ENCODE measurements at places on chromosomes 1 and 21.
A peak's percentile ranks its signal among the peaks of the same experiment; 100 is the strongest.

GRCh38 chr1:227765261-227766014 is 30.2 kb downstream of the SNAP47 start:
- no peak for DNase-seq

GRCh38 chr1:65063025-65063424 is 85.0 kb upstream of the AK4 start:
- no peak for DNase-seq

GRCh38 chr1:246828818-246829217 is 102.9 kb downstream of the AHCTF1 start:
- DNase-seq = no peak

DNA sequence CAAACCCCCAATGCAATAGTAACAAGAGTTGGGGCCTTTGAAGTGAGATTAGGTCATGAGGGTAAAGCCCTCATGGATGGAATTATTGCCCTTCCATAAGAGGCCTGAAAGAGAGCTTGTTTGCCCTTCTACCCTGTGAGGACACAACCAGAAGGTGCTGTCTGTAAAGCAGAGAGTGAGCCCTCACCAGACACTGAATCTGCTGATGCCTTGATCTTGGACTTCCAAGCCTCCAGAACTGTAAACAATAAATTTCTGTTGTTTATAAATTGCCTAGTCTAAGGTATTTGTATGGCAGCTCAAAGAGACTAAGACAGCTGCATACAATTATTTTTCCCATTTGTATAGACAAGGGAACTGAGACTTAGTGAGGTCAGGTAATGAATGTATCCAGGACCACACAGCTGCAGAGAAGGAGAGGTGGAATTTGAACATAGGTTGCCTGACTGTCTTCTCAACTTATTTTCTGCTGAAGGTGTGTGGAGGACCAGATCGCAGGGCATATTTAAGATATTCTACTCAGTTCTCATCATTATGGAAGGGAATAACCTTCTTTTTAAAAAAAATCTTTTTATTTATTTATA is 18.7 kb downstream of the IL23R start:
- DNase-seq = no peak

DNA sequence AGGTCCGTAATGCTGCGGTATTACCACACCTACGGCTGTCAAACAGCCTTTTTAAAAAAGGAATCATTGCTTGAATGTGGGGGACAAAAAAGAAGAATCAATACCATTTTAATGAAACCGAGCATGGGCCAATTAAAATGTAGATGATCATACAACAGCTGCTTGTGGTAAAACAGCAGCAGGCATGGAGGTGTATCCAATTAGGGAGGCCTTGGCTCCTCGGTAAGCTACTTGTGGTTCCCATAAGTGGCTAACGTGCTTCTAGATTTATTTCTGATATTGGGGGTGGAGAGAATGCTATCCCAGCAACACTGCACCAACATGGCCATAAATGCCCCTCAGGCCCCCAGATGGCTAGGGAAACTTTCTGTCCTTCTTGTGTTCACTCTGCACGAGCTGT is 1.8 kb downstream of the PTPN14 start:
- DNase-seq = no peak

DNA sequence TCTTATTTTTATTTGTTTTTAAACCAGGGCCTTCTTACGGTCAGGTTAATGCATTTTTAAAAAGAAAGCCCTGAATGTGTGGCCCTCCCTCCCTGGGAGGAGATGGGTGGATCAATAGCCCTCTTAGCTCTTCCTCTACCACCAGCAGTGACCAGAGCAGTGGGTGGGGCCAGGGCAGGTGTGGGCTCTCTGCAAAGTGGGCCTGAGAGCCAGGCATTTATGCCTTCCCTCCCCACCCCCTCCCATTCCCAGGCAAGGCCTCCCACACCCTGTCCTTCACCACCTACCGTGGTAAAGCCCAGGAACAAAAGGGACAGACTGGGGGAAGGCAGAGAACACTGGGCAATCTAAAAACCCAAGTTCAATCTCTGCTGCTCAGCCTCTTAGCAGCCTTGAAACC is 63.9 kb downstream of the SSBP3 start:
- DNase-seq = no peak

DNA sequence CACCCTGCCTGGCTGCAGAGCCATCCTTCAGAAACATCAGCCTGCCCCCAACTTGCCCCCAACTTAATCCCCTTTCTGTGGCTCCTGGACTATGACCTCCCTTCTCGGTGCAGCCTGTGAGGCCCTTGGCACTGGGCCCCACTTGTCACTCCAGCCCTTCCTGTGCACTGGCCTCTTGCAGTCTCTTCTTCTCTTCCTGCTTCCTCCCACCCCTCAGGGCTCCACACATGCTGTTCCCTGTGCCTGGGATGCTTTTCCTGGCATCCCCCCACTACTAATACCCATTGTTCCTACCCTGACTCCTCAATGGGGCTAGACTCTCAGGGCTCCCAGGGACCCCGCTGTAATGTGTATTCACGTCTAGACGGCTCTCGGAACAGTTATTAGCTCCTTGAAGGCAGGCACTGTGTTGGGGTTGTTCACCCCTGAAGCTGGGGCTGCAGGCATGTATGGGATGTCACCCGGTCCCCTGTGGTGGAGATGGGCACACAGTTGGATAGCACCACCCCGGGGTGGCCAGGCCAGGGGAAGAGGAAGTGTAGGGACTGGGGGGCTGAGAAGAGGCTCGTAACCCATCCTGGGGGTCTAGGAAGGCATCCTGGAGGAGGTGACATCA is 4.5 kb downstream of the LDLRAD1 start:
- no peak for DNase-seq

DNA sequence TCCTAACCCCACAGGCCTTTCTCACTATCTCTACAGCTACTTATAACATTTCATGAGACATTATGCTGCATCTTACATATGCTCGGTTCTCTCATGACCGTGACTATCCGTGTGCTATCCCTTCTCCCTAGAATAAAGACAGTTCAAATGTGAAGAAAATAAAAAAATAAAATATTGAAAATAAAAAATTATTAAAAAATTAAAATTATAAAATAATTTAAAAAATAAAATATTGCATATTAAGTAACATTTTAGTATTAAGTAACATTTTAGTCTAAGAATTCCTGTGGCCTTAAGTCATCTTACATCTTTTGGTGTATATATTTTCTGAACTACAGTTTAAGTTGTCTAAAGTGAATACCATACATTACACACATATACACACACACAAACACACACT is 415.5 kb downstream of the DPYD start:
- no peak for DNase-seq

GRCh38 chr1:92327794-92328193 is 28.9 kb downstream of the RPAP2 start:
- DNase-seq = no peak

DNA sequence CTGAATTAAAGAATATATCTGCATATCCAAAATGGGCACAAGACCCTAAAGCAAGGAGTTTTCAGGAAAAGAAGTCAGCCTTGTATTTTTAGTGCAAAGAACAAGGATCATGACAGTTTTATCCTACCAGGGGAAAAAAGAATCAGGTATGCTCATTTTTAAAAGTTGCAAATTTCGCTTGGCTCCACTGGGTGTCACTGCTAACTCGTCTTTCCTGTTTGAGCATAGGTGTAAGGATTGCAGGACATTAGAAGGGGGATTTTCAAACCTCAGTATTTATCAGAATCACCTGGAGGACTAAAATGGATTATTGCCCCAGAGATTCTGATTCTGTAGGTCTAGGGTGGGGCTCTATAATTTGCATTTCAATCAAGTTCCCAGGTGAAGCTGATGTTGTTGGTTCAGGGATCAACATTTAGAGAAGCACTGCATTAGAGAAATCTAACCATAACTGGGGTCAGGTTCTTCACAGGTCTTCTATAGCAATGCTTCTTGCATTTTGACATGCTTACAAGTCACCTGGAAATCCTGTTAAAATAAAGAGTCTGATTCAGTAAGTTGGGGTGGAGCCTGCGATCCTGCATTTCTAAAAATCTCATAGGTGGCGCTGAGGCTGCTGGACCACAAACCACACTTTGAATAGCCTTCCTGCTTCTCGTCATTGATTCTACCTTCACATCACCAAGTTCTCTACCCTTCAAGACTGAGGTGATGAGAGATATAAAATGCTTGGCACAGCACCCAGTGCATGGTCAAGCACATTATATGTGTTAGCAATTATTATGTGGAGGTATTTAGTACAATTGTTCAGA is 39.6 kb downstream of the NUF2 start:
- no peak for DNase-seq

DNA sequence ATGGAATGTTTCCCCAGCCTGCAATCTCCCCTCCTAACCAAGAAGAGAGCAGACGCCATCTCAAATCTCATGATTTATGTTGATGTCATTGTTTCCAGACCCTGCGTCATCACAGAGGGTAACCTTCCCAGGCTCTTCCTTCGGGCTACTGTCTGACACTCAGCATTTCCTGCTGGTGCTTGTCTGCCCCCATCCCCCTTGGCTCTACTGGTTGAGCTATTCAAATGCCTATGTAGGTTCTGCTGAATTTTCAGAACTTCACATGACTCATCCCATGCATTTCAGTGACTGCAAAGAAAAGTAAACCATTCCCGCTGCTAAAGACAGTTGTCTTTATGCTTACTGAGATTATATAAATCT is 24.8 kb upstream of the ITPKB start:
- peak; percentile 88 for DNase-seq

DNA sequence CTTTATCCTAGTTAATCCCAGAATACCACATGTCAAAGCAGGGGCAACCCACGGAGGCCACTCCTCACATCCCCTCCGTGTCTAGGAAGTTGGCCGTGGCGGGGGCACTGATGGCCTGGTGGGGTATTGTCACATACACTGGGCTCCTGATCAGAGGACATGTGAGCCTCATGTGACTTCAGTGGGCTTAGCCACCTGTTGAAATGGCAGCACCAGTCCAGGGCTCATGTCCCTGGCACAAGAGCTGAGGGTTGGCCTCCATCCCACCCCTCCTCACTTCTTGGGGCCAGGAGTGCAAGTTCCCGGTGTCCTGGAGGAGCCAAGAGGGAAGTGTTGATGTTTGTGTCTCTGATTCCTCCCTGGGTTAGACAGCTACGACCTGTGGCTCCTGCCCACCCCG is 313.4 kb downstream of the CAMTA1 start:
- DNase-seq = no peak

GRCh38 chr1:187143783-187144182 is 315.0 kb downstream of the PLA2G4A start:
- no peak for DNase-seq

GRCh38 chr1:226641671-226642231 is 93.2 kb downstream of the STUM start:
- no peak for DNase-seq

GRCh38 chr1:27519331-27520258 is 29.6 kb upstream of the WASF2 start:
- DNase-seq = no peak

- DNase-seq = no peak
These were observed 26.4 kb downstream of the MX2 start for GRCh38 chr21:41388259-41388658.

- no peak for DNase-seq
These were observed 175.4 kb downstream of the IGSF21 start for GRCh38 chr1:18282851-18283600.

- peak; percentile 31 for DNase-seq
These were observed 134.3 kb upstream of the ZBTB40 start for GRCh38 chr1:22317231-22317919.

DNA sequence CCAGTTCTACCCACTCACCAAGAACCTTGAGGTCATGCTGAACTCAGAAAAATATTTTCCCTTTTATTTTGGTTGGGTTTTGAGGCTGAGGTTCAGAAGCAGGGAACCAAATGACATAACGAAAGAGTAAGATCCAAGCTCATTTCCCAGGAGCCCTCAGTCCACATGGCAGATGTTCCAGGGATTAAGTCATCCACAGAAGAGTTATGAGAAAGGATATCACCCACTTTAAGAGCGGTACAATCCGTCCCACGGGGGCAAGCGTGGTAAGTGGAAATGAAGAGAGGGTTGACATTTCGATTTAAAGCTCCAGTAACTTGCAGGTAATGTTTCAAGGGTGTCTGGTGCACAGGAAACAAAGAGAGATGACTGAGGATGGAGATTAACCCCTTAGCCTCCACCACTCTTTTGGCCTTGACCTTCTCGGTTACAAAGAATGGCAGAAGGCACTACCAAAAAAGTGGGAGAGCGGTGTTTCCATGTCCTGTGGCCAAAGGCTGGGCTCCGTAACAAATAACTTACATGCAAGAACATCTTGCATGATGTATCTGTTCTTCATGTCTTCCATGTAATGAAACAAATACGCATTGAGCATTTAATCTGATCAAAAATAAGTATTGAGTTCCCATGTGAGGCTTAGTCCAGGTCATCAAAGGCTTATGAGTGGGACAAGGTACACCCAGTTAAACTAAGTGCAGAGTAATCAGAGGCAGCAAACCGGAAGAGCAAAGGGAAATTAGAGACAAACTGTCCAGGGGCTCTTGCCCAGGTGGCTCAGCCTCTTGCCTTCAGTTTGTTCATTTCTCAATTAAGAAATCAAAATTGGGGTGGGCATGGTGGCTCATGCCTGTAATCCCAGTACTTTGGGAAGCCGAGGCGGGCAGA is 241.4 kb downstream of the TOMM20 start:
- DNase-seq = no peak

DNA sequence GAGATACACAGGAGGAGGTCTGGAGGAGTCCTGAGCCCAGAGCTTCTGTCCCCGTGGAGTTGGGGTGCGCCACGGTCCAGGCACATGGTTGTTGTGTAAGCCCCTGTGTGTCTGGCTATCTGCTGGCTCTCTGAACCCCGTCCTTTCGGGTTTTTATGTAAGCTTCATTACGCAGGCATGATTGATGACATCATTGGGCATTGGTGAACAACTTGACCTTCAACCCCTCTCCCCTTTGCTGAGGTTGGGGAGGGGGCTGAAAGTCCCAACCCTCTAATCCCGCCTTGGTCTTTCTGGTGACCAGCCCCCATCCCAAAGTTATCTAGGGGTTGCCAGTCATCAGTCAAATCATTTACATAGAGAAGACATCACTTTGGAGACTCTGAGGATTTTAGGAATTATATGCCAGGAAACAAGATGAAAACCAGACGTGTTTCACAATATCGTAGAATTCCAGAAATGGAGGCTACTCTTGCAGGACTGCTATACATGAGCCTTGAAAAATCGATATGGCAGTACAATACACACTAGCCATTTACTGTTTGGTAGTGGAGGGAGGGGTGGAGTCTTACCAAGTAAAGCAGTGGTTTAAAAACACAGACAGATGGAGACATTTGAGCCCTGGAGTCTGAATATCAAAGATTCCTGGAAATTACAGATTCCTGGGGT is 69.8 kb upstream of the SCAF4 start:
- no peak for DNase-seq

DNA sequence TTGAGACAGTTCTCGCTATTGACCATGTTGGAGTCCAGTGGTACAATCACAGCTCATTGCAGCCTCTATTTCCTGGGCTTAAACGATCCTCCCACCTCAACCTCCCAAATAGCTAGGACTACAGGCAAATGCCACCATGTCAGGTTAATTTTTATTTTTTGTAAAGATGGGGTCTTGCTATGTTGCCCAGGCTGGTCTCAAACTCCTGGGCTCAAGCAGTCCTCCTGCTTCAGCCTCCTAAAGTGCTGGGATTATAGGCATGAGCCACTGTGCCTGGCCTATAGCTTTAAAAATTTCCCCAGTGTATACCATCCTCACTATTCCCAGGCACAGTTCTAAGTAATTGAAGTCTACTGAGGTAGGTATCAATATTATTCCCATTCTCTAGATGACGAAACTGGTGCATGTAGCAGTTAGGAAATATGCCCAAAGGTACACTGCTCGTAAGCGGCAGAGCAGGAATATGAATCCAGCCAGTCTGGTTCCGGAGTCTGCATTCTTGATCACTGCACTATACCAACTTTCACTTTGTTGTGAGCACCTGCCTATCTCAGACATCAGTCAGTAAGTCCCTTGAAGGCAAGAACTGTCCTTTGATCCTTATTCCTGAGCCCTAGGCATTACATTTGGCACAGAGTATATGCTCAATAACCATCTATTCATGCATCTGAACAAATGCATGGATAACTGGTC is 11.5 kb upstream of the SRP9 start:
- no peak for DNase-seq

Data from H54 (cell line).